Head of caudate nucleus (tissue), 42 donors: ENCODE measurements at places on chromosomes 13 and 19.

DNA sequence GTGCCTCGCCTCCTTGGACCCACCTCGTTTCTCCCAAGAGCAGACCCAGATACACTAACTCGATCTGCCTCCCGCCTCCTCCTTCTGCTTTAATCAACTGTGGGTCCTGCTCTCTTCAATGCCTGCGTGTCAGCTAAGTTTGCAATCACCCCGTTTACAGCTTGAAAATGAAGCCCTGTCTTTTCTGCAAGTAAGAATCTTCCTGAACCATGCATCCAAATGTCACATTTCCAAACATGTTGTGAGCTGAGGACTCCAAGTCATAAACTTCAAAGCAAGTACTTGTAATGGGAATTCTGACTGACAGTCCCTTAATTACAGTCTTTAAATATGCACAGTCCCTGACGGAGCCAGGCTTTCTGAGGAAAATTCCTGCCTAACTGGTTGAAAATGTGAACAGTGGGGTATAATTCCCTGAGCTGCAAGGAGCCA, 154.9 kb upstream of the UQCRFS1 start:
- no peak for DNase-seq

GRCh38 chr19:16370641-16371391, 46.2 kb downstream of the KLF2 start:
- no peak for DNase-seq

DNA sequence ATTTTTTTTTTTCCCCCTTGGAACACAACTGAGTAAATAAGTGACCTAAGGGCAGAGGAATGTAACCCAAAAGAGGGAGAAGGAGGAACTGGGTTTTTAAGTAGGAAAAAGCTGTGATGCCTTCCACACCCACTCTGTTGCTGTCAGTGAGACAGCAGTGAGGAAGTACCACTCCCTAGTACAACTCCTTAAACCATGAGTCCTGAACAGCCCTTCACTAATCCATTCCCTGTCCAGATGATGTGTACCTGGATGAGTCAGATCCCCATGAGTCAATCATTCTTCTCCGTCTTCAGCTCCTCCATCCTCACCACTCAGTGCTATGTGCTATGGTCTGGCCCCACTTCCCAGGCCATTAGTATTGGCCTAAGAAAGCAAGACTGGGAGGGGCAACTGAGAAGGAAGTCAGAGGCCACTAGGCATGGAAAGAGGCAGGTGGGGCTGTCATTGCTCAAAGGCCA, 12.9 kb upstream of the CXCL17 start:
- DNase-seq, result no peak

DNA sequence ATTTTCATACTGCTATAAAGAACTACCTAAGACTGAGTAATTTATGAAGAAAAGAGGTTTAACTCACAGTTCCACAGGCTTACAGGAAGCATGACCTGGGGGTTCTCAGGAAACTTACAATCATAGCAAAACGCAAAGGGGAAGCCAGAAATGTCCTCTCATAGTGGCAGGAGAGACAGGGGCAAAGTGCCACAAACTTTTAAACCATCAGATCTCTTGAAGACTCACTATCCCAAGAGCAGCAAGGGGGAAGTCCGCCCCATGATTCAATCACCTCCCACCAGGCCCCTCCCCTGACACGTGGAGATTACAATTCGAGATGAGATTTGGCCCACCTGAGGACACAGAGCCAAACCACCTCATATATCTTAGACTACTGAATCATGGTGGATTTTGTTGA, 198.7 kb downstream of the KCTD12 start:
- DNase-seq, result no peak

- DNase-seq, result no peak
These were observed 35.7 kb upstream of the DPRX start for GRCh38 chr19:53596056-53596455.

- no peak for DNase-seq
These were observed 307.4 kb downstream of the KLF5 start for GRCh38 chr13:73366241-73366640.

DNA sequence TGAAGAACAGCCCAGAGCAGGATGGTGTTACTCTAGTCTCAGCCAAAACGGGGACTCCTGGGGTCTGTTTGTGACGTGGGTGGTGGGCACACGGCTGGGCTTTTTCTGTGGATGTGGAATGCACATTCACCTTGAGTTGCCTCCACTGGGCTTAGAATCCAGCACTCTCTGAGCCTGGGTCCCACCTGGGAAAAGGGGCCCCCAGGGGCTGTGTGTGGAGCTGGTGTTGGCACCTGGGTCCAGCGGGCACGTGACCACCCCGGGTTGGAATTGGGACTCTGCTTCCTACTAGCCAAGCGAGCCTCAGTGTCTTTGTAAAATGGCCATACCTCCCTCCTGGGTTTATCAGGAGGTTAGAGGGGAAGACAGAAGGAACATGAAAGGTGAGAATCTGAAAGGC, 29.2 kb upstream of the F2RL3 start:
- no peak for DNase-seq

DNA sequence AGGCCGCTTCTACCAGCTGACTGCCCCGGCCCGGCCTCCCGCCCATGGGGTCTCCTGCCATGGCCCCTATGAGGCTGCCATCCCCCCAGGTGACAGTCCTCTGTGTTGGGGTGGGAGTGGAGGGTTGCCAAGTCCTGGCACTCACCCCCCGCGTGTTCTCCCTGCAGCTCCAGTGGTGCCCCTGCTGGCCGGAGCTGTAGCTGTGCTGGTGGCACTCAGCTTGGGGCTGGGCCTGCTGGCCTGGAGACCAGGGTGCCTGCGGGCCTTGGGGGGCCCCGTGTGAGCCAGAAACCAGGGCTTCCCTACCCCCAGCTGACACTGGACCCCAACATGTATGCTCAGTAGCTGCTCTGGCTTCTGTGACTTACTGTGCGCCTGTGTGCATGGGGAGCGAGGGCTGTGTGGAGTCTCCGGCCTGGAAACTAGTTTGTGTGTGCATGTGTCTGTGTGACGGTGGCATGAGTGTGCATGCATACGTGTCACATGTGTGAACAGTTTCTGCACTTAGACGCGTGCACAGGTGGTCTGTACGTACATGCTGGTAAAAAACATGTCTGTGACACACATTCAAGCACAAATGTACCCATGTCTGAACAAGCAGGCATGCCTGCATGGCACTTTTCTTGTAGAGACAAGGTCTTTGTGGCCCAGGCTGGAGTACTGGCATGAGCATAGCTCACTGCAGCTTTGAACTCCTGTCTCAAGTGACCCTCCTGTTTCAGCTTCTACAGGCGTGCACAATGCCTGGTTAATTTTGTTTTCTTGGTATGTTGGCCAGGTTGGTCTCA, 4.9 kb downstream of the ACP4 start:
- DNase-seq, result no peak

GRCh38 chr13:106503272-106503671, 32.2 kb downstream of the EFNB2 start:
- DNase-seq, result no peak

DNA sequence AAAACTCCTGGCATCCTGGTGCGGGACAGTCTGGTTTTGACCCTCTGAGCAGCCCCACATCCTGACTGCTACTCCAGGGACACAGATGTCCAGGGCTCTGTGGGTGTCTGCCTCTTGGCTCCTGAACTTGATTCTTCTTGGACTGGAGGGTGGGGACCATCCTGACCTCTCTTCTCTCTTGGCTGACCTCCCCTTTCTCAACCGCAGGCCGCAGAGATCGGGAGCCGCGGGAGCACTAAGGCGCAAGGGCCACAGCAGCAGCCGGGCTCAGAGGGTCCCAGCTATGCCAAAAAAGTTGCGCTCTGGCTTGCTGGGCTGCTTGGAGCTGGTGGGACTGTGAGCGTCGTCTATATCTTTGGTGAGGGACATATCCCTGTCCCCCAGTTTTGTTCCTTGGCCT, 1.0 kb downstream of the TIMM50 start:
- DNase-seq, result no peak

DNA sequence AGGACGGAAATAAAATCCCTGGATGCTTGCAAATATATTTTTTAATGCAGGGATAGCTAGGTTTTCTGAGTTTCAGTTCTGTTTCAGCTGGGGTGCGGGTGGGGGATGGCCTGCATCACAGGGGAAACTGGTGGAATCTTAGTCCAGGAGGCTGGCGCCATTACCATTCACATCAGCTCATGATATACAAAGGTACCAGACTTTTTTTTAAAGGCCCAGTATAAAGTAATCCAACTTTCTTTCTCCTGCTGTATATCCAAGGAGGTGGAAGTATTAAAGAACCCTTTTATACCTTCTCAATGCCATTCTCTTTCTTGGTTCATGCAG, 343.8 kb downstream of the KCNRG start:
- DNase-seq, result no peak

GRCh38 chr13:114103801-114104654, 28.4 kb downstream of the RASA3 start:
- DNase-seq, result peak; percentile 7

- no peak for DNase-seq
These were observed 96.8 kb upstream of the WASF3 start for GRCh38 chr13:26460648-26461047.

DNA sequence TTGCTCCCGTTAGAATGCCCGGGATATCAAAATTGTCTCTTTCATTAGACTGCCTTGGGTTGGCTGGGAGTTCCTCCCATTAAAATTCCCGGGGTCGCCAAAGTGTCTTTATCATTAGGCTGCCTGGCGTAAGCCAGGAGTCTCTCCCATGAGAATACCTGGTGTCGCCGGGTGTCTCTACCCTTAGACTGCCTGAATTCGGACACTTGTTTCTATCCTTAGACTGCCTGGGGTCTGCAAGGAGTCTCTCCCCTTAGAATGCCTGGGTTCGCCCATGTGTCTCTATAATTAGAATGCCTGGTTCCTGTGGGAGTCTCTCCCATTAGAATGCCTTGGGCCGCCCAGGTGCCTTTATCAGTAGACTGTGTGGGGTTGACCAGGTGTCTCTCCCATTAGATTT, 1538.2 kb downstream of the UQCRFS1 start:
- DNase-seq, result no peak

GRCh38 chr13:22793598-22794134, 387.1 kb upstream of the SGCG start:
- DNase-seq, result no peak

- no peak for DNase-seq
These were observed 160.0 kb upstream of the ATXN8OS start for GRCh38 chr13:69947582-69947981.

DNA sequence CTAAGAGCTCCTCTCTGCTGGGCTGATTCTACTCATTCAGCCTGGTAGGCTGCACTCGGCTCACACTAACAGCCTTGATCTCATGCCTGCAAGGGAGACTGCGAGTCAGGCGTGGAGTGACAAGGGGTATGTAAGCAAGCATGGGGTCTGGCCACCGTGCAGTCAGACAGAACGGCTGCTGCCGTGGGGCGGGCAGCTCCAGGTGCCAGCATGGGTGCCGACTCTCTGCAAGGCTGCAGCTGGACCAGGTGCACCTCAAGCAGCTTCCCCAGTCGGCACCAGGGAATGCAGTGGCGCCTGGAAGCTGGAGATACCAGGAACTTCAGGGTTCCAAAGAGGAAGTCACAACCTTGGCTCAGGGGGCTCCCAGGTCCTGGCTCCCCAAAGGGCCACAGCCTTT, 892.3 kb downstream of the OLFM4 start:
- no peak for DNase-seq

DNA sequence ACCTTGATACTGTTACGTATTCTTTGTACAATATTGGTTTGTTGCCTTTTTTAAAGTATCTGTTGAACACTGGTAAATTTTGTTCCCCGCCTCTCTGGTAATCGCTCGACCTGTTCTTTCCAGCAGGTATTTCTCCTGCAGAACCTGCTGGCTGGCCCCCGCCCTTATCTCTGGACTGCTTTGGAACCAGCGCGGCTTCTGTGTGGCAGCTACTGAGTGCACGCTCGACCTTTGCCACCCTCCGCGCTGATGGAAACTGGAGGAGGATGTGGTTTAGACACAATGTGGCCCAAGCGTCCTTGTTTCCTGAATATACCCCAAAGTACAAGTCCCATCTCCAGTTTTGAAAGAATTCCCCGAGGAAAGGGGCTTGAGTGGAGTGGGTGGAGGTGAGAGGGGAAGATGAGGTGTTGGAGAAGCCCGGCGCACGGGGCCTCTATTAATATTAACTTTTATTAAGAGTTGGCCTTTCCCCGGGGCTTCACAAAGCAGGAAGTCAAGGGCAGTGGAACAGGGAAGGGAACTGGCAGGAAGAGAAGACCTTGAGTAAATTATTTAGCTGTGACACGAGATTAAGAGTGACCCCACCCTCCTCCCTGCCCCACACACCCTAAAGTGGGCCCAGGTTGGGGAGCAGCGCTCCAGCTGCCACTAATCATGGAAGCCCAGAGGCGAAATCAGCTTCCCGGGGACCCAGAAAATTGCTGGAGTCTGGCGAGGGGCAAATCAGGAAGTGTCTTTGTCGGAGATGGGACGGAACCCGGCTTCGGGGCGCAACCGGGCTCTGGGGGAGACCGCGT, 16.0 kb downstream of the CDX2 start:
- no peak for DNase-seq

- no peak for DNase-seq
These were observed 741.0 kb downstream of the UQCRFS1 start for GRCh38 chr19:28471731-28472510.

- no peak for DNase-seq
These were observed 12.6 kb upstream of the METTL21C start for GRCh38 chr13:102707467-102707866.

GRCh38 chr13:39306639-39307589, 268.7 kb downstream of the NHLRC3 start:
- DNase-seq, result no peak

GRCh38 chr13:50511877-50512341, 331.6 kb downstream of the DLEU7 start:
- DNase-seq, result no peak

DNA sequence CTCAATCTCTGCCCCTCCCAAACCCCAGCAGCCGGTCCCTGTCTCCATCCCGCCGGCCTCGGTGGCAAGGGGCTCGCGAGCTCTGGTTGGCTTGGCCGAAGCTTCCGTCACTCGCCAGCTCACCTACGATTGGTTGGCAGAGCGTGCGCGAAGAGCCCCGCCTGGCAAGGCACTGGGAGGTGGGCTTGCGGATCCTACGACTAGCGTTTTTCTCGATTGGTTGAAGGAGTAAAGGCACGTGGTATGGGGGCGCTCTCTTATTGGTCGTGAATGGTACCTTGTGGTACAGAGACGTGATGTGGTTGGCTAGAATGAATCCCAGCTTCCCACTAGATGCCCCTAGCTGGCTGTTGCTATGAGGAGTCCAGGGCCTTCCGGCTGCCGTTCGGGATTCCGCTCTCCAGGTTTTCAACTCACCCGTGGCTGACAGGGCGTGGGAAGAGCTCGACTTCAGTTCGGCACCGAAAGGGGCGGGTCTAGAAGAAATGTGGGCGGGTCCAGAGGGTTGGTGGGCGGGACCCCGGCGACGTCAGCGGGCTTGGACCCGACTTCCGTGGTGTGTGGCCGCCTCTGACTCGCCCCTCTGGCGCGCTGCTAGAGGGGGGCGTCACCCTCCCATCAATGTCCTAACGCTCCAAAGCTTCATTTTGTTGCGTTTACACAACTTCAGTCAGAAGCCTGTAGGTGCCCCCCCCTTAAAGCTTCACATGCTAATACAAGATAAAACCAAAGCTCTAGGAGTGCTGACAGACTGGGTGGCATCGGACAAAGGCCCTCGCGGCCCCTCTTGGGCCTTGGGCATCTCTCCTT, 847 bp upstream of the RAP2A start:
- peak; percentile 98 for DNase-seq

GRCh38 chr19:1768918-1769644, 15.8 kb downstream of the ONECUT3 start:
- no peak for DNase-seq

GRCh38 chr13:49071341-49071937, 95.7 kb downstream of the FNDC3A start:
- no peak for DNase-seq
